ENCODE measurements at places on chromosomes 12 and 14.

GRCh38 chr14:98345161-98345560 is 926.8 kb downstream of the BCL11B start:
- DNase-seq: no peak

DNA sequence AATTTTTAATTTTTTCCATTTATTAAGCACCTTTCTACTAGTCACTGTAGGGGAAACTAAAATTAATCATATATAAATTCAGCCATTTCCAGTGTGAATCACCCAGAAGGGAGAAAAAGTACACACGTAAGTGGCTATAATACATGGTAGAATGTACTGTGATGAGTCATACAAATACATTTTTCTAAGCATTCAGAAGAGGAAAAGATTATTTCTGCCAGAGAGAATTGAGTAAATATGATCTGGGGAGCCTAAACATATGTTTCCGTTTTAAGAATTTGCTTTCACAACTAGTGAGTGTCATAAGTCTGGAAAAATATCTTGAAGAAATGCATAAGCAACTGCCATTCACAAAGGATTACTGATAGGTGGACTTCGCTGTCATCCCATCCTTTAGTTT is 102.8 kb downstream of the TGFB3 start:
- no peak for DNase-seq

GRCh38 chr12:108349278-108349688 is 10.2 kb upstream of the CMKLR1 start:
- no peak for DNase-seq

DNA sequence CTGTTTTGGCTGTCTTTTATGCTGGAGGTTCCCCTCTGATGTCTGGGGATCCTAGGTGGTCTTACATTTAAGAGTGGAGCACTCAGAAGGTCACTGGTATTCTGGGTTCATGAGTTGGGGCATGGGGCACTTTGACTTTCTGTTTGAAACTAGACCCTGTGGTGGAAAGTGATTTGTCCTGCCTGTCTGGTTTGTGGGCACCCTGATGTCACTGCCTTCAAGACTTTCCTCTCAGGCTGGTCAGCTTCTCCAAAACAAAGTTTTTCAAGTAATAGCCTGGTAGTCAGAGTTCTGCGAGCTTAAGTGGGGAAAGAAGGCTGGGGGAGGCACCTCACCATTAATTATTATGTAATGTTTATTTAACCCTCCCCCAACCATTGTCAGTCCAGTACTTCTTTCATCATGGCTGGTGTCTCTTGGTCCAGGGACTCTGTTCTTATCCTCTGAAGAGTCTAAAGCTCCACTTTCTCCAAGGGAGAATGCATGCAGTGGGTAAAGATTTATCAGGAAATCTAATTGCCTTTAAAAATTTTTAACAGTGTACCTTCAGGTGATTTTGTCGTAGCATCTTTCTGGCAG is 35.3 kb downstream of the ZC3H14 start:
- DNase-seq: no peak

GRCh38 chr14:51208982-51209381 is 31.1 kb upstream of the TMX1 start:
- no peak for DNase-seq

DNA sequence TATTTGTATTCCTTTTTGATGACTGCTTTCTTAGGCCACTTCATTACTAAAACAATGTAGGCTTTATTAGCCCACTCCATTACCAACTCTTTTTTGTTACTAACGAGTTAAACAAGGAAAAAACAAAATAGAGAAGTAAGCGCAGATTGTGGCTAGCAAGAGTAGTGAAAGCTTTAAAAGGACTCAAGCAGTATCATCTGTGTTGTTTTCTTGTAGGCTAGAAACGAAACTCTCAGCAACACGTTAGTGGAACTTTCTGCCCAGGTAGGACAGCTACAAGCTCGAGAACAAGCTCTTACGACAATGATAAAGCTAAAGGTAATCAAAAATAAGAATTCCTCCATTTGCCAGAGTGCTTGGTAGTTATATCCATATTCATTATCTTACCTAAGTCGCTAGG is 11.1 kb downstream of the CCDC62 start:
- DNase-seq: no peak

DNA sequence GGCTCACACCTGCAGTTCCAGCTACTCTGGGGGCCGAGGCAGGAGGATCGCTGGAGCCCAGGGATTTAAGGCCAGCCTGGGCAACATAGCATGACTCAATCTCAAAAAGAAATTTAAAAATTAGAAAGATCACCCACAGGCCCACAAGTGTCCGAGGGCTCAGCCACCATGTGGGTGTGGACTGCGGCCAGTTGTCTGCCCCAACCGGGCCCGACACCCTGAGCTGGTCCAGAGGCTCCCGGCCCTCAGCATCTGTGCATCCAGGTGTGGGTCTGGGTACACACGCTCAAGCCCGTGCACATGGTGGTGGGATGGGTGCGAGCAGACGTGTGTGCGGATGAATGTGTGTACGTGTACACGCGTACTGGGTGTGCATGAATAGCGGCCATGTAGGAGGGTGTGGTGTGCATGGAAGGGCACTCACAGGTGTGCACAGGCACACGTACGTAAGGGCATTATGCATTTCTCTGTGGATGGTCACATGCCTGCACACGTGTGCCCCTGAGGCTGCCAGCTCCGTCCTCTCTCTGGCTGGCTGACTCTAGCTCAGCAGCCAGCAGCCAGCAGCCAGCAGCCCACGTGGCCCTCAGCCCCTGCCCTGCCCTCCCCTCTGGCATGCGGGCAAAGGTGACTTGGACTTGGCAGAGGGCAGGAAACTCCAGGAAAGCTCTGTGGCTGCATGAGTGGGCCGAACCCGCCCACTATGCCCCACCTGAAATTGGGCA is 23.3 kb upstream of the NUDT14 start:
- no peak for DNase-seq

GRCh38 chr12:6172862-6173261 is 27.3 kb upstream of the CD9 start:
- DNase-seq: no peak

DNA sequence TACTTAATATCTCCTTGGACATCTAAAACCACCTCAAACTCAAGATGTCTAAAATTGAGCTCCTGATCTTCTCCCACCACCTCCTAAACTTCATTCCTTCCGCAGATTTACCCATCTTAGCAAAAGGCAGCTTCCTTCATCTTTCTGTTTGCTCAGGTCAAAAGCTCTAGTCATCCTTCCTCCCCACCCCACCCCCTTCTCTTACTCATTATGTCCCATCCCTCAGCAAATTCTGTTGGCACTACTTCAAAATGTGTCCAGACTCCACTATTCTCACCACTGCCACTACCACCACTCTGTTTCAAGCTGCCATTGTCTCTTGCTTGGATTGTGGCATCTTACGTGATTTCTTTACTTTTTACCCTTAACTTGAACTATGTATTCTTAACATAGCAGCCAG is 59.2 kb upstream of the ZDHHC17 start:
- DNase-seq: no peak

DNA sequence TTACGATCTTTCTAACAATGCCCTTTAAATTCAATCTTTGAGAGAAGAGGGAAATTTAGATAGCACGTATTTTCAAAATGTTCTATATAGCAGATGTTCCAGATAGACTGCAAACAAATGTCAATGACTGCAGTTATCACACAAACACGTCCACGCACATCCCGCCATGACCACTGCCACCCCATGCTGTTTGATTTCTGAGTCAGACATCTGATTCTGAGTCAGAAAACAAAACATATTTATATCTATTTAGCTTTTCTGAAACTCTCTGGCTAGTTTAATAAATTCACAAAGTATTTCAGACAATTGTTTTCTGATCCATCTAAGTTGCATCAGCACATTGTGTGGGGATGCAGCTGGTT is 105.9 kb upstream of the BCAT1 start:
- no peak for DNase-seq

DNA sequence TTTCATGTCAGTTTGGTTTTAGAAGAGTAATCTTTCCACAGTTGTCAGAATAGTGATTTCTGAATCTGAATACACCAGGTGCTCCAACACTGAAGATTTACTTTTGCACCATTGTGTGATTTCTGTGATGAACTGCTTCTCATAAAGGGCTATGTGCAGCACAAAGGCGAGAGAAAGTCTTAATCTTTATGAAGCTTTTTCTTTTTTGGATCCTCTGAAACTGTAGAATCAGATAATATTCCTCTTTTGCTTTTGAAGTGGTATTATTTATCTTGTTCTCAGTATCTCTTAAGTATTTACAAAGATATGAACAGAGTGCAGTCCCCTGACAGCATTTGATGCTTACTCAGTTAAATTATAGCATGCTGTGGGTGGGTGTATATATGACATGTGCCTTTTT is 207.8 kb downstream of the NAV3 start:
- DNase-seq: no peak

- no peak for DNase-seq
Measured at GRCh38 chr14:47715330-47715729, 39.9 kb upstream of the MDGA2 start.

DNA sequence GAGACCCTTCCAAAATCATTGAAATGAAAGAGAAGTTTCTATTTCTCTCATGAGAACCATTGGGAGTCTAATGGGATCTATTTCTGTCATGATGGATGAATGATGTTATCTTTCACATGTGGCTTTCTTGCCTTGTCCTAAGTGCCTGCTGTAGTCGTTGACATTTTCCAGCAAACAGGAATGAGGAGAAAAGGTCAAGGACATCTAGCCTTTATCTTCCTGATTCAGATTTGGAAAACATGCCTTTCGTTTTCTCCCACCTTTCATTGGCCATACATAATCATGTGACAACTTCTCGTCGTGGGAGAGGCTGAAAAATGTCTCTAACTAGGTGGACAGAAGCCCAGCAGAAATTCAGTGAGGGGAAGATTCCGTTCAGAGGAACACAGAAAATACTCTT is 94.5 kb downstream of the PCNX1 start:
- no peak for DNase-seq

GRCh38 chr12:53618275-53618674 is 7.9 kb downstream of the ATF7 start:
- no peak for DNase-seq

DNA sequence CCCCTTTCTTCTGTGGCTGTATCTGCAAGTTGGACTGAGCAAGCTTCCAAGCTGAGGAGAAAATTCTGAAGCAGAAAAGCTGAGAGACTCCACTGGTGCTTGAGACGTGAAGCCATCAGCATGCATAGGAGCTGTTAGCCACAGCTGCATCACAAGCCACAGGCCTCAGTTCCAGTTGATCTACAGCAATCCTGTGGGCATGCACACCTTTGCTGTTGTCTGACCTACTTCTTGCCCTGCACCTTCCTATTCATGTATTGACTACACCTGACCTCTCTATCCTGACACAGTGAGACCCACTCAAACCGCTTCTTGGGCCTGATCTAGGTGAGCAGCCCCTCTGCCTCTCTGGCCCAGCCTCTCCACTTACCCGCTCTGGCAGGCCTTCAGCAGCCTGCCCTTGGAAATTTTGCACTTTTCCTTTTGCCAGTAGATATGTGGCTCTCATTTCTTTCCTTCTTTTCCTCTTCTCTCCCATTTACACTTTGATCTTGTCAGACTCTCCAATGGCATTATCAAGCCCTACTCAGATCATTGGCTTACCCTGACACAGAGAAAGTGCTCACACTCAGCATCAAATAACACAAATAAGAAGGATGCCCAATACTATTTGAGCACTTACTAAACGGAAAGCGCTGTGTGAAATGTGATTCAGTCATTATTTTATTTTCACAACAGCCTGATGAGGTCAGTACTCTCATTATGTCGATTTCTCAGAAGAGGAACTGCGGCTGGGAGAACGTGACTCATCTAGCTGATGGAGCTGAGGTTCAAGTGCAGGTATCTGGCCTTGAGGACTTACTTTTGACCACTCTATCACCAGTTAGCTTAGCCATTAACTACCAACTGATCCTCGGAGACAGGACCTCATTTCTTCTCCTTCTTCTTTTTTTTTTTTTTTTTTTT is 21.9 kb upstream of the PTGR2 start:
- peak; percentile 49 for DNase-seq

- no peak for DNase-seq
Measured at GRCh38 chr14:100988956-100989355, 85.4 kb upstream of the RTL1 start.

GRCh38 chr14:65222440-65222858 is 120.1 kb upstream of the MAX start:
- peak; percentile 51 for DNase-seq

GRCh38 chr12:5798242-5799015 is 146.6 kb downstream of the ANO2 start:
- no peak for DNase-seq

DNA sequence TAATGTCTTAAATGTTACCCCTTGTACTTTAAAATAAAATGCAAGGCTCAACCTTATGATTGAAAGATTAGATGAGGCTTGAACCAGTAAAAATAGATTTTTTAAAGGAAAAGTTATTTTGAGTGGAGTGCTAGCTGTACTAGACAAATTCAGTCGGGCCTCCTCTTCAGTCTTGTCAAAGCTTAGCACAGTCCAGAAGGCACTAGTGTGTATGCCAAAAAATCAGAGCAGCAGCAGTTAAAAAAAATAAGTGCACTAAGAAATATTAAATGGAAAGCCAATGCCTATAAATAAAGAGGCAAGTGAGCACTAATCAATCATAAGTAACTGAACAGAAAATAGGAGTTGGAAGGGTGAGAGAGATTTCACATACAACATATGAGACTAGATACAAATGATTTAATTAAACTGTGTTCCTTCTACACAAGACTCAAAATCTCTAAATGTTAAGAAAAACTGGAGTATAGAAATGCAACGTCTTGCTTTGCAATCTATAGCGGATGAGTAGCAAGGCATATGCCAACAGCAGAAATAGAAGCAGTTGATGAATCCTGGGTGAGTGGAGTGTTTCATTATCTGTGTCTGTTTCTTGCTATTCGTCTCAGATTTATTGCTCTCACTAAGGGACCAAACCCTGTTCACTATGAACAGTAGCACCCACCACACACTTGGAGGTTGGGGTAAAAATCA is 172.1 kb downstream of the ETNK1 start:
- no peak for DNase-seq

GRCh38 chr14:34350903-34351302 is 111.1 kb downstream of the SPTSSA start:
- DNase-seq: no peak

DNA sequence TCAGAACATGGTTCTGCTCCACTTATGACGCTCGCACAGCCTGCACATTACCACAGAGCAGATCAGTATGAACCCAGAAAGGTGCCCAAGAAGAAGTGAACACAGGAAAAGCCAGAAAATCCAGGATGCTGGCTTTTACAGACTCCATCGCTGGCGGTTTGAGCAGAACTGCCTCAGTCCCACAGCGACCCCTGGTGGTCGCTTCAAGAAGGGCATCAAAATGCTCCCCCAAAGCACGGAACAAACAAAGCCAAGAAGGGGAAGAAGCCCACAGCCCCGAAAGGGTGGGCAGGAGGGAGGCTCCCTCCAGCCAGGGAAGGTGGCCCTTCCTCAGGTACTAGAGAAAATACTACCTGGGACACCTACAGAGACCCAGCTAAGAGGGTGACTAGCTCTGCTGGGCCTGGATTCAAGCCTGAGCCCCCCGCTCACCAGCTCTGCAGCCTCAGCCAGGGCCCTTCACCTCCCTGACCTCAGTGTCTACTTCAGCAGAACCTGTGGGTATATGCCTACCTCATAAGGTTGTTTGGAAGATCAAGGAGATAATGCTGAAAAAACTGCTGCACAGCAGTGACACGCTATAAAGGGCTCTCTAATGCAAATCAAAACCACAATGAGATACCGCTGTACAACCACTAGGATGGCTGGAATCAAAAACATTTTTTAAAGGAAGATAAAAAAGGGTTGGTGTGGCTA is 98.1 kb downstream of the NCOR2 start:
- DNase-seq: no peak

- DNase-seq: no peak
Measured at GRCh38 chr12:53268630-53269562, 797 bp downstream of the ESPL1 start.

- no peak for DNase-seq
Measured at GRCh38 chr12:41334390-41334789, 146.3 kb downstream of the PDZRN4 start.
